CD8-positive, alpha-beta T cell (primary cell): ENCODE measurements at places on chromosomes 1 and 21.

DNA sequence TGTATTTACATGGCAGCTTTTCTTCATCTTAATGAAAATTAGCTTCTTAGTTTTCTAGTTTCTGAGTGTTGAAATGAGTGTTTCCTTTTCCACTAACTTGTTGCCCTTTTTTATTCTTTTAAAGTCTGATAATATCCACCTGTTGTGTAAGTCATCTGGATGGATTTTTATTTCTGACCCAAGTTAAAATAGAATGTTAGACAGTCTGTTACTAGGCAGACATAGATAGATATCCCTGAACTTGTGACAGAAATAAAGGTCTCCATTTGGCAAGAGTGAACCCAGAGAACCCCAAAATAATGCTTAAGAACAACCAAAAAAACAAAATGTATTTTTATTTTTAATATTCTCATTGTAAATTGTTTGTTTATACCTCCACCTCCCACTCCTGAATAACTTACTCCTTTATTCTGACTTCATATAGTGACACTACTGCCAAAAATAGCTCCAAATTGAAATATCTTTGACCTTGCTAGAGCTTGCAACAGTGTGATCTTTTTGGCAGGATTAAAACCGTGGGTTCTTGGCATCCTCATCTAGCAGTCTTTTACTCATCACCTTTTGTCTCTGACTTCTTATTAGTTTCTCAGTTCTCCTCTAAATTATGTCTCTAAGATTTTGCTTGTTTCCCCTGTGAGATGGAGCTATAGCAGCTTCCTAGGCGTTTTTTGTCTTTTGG, 26.9 kb upstream of the SH3D21 start:
- no peak for DNase-seq

- DNase-seq: no peak
Observed at GRCh38 chr1:27366411-27367159, at the start of gene MAP3K6. Gene MAP3K6, minus strand, starts transcription at chr1:27366961. Its CDS starts 364 bp downstream, at chr1:27366597.

- DNase-seq: no peak
Observed at GRCh38 chr1:165988817-165989216, 161.4 kb downstream of the UCK2 start.

DNA sequence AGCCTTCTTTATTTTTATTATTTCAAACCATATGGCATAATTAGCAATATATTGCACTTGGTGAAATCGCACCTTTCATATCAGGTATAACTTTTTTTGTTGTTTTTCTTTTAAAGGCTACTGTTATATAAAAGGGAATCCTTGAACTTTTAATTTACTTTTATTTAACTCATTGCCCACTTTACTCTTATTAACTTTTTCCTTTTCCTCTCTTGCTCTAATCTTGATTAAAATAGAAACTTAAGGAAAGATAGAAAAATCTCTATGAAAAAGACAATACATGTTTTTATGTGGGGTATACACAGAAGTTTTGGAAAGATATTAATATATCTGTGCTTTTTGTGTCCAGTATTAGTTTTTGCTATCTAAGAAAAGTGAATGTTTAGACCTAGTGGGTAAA, 805.8 kb downstream of the USP25 start:
- no peak for DNase-seq

GRCh38 chr1:201311356-201312011, 28.2 kb downstream of the PKP1 start:
- DNase-seq: peak; percentile 46

- no peak for DNase-seq
Observed at GRCh38 chr21:38712071-38712470, 93.7 kb upstream of the ETS2 start.

GRCh38 chr21:36466061-36466511, 13.8 kb downstream of the CLDN14 start:
- no peak for DNase-seq

- no peak for DNase-seq
Observed at GRCh38 chr1:237566581-237566980, 324.1 kb downstream of the ZP4 start.

GRCh38 chr1:89609781-89610456, 23.0 kb upstream of the LRRC8C start:
- no peak for DNase-seq

- no peak for DNase-seq
Observed at GRCh38 chr1:21955501-21956281, 18.6 kb upstream of the HSPG2 start.

DNA sequence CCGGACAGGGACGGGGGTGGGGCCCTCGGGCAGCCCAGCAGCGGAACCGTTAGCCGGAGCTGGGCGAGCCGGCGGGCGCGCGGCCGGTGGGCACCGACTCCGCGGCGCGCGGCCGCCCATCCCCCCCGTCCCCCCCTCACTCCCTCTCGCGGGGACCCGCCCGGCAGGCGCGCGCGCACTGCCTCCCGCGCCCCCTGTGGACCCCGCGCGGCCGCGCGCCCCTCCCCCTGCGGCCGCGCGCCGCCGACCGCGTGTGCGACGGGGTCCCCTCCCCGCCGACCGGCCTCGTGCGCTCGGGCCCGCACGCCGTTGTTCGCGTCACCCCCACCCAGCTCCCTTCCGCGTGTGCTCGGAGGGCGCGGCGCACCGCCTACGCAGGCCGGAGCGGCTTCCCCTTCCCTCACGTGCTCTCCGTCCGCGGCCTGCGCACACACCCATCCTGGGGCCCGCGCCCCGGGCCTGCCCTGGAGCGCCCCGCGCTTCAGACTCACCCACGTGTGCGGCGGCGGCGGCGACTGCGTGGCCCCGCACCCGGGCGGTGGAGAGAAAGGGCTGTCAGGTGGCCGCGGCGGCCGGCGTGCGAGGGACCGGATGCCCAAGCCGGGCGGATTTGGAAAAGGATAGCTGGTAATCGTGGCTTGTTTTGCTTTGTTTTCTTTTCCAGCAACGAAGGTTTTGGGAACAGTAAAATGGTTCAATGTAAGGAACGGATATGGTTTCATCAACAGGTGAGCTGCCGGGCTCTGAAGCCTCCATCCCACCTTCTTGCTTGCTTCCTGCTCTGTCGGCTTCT, 717 bp downstream of the YBX1 start:
- DNase-seq: peak; percentile 46

DNA sequence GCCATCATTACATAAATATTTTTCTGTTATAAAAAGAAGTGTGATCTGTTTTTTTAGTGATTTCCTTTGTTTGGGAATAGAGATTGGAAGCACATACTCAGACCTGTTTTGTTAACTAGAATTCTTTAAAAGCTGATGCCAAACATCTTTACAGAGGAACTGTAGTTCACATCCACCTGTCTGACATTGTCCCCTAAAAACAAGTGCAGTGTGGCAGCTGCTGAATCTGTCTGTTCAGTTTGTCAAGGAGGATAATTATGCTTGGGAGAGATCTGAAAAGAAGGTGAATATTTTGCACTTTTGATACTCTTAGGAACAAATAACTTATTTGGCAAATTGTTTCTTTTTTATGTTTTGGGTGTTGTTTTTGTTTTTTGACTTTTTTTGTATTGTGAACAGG, 13.6 kb downstream of the AGMAT start:
- DNase-seq: no peak

DNA sequence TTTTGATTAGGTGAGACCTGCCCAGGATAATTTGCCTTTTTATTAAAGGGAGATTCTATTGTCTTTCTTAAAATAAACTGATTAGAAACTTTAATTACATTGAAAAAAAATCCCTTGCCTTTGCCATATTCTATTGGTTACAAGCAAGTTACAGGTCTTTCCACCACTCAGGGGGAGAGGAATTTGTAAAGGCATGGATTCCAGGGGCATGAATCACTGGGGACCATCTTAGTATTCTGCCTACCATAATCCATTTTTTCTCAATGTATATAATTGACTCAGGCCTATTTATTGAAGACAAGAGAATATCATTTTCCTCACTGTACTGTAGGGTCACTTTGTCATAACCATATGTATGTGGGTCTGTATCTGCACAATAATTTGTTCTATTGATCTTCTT, 124.3 kb upstream of the PDE4B start:
- DNase-seq: no peak
